ENCODE measurements at places on chromosomes 3 and 15.

- DNase-seq = no peak
Measured at GRCh38 chr3:34053626-34054025, 255.2 kb downstream of the PDCD6IP start.

GRCh38 chr3:142022381-142022780 is 127.0 kb downstream of the TFDP2 start:
- DNase-seq = no peak

GRCh38 chr15:41809121-41809520 is 18.8 kb upstream of the JMJD7 start:
- DNase-seq = no peak

- DNase-seq = peak; percentile 99
Measured at GRCh38 chr3:134427400-134428111, 53.3 kb upstream of the AMOTL2 start.

DNA sequence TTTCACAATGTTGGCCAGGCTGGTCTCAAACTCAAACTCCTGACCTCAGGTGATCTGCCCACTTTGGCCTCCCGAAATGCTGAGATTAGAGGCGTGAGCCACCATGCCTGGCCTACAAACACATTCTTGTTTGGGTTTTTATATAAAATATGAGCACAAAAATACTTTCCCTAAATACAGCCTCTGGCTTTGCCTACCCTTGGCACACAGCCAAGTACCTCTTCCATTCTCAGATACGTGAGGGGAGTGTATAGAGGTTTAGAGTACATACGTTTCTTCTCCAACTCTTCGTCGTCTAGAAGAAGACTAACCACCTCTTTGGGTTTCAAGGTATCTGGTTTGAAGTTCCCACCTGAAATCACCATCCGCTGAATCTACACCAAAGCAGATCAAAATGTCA is 33.5 kb downstream of the CHAC1 start:
- DNase-seq = no peak

- no peak for DNase-seq
Measured at GRCh38 chr3:37772773-37773354, 88.8 kb upstream of the CTDSPL start.

DNA sequence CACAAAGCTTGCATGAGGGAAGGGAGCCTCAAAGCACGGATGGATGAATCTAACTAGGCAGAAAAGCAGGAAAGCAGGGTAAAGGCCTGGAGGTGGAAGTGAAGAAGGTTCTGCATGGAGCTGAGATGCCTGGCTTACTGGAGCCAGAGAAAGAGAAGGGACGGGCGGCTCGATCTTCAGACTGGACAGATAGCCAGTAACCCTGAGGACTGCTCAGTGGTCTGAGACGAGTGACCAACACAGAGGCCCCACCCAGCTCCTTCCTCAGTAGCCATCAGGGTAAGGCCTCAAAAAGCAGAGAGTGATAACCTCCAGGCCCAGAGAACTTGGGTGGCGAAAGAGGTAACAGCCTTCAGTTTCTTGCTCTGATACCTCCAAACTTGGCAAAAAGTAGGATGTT is 6.4 kb downstream of the CLN6 start:
- DNase-seq = no peak

- no peak for DNase-seq
Measured at GRCh38 chr15:49752517-49752916, 131.7 kb downstream of the DTWD1 start.

- DNase-seq = no peak
Measured at GRCh38 chr15:31077181-31077580, 24.3 kb downstream of the TRPM1 start.

DNA sequence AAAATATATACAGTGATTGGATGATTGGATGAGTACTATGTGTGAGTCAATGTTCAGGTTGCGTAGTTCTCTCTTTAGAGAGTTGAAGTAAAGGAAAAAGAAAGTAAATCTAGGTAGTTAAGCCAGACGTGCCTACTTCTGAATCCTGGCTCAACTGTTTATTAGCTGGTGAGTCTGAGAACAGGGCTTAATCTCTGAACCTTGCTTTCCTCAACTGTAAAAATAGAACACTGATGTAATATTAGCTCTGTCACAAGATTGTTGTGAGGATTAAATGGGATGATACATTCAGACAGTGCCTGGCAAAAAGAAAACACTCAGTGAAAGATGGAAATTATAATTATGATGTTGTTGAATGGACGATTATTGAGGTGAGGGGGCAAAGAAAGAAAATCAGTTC is 413.4 kb downstream of the MAGI1 start:
- no peak for DNase-seq

GRCh38 chr3:49906073-49906743 is 2.5 kb upstream of the MST1R start:
- no peak for DNase-seq

DNA sequence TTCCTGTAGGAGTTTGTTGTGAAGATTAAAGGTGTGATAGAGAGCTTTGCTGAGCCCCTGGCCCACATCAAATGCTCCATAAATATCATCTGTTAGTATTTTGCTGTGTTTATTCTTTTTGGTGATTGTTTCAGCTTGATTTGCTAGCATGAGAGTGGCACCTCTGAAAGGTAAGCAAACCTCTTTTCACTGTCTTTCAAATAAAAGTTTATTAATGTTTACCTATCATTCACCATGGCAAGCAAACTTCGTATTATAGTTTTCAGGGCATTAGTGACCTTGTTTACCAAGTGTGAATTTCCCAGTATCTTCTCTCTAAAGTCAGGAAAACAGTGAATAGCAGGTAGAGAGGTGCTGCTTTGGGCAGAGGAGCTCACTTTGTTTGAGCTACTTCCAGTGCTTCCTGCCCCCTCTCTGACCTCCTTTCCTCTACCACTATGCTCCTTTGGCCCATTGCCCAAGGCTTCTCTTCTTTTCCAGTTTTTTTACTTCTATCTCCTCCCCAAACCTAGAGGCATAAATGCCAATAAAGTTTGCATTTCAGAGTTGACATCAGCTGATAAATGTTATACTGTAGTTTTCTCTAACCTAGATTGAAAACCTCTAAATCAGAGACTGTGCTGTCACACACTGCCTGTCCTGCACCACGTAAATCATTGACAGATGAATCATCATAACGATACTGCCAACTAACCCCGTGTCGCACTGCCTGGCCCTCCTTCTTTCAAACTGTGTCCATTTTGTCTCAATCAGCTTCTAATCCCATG is 569.0 kb downstream of the TUSC7 start:
- DNase-seq = no peak

DNA sequence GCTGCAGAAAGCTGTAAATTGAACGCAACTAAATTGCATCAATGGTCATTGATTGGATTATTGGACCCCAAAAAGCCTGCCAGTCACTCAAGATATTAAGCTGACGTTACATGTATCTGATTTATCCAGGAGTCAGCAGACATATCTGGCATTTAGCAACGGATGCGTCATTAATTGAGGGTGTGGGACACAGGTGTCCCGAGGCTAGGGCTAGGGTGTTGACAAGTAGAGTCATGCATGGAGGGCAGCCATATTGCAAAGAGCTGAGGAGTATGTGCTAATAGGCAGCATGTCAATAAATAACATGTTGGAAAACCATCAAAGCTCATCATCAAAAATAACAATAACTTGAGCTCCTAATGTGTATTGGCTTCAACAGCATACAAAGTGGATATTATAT is 234.5 kb upstream of the GOLGA6L4 start:
- no peak for DNase-seq

DNA sequence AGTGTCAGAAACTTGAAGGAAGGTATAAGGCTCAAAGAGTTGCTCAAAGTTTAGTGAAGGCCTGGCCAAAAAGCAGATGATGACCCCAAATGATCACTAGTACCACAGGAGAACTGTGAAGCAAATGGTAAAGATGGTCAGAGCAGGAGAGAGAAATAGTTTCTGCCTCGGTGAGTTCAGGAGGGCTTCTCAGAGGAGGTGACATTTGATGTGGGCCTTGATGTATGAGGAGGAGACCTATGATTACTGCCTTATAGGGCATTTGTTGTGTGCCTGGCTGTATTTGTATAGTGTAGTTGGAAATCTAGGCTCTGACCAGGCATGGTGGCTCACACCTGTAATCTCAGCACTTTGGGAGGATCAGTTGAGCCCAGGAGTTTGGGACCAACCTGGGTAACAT is 50.4 kb downstream of the DNASE1L3 start:
- DNase-seq = no peak

- no peak for DNase-seq
Measured at GRCh38 chr3:36477655-36478054, 97.4 kb downstream of the STAC start.

GRCh38 chr3:52085681-52086282 is 29.4 kb upstream of the DUSP7 start:
- no peak for DNase-seq

DNA sequence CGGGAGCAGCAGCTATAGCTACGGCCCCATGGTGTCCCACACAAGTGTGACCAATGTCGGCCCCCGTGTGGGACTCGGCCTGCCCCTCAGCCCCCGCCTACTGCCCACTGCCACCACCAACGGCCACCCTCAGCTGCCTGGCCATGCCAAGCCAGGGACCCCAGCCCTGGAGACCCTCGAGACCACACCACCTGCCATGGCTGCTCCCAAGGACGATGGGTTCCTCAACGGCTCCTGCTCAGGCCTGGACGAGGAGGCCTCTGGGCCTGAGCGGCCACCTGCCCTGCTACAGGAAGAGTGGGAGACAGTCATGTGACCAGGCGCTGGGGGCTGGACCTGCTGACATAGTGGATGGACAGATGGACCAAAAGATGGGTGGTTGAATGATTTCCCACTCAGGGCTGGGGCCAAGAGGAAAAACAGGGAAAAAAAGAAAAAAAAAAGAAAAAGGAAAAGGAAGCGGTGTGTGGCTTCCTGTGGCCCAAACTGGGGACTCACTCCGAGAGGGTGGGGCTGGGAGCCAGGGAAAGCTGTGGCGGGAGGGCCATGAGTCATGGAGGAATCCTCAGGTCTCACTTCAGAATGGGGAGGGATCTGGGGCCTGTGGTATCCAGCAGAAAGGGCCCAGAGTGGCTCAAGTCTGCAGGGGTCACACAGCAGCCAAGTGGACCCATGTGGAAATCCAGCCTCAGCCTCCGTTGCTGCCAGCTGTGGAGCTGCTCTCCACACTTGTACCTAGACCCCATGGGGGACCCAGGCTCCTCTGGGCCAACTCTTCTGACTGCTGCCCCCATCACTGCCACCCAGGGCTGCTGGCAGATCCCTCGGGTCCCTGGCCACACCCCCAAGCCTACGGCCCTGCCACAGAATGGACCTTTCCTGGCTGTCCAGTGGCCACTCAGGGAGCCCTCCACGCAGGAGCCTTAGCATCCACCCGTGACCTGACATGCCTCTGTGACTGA is 26.1 kb downstream of the PTH1R start:
- DNase-seq = no peak

- no peak for DNase-seq
Measured at GRCh38 chr15:57364282-57365007, 11.9 kb upstream of the CGNL1 start.

DNA sequence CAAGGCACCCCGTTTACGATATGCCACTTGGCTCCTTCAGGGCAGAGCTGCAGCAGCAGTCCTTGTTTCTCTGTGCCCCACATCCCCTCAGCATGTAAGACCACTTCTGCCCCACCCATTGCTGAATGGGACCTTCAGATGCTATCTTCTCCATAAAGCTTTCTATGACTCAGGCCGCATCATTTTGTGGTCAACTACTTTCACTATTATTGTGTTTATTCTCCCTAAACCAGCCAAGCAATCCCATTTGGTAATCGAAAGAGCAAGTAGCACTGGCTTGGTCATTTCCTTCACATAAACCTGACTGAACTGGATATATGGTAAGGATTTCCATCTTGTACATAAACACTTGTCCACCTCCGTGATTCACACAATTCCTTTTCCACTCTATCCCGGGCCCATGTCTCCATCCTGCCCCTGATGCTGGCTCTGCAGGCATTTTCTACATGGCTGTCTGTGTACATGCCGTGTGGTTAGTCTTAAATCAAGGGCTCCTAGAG is 25.7 kb downstream of the LIPC start:
- DNase-seq = peak; percentile 62

DNA sequence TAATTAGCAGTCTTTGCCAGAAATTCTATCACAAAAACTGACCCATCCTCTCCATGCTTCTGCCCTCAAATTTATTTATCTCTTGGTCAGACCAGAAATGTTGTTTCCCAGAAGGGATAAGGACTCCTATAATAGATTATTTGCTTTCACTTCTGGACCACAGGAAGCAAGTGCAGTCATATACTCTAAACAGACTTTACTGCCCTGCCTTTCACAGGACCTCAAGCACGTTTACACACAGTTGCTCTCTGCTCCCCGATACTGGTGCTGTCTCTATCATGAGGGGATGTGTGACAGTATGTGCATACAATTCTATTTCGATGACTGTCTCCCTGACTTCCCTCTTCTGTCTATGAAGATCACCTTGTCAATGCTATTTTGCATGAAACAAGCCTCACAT is 205.5 kb upstream of the TGFBR2 start:
- no peak for DNase-seq

All from non-pigmented ciliary epithelial cell (primary cell).